ENCODE measurements at places on chromosomes 1 and 21. TPM values are rescaled to one million over a fixed set of nuclear protein-coding genes. Genes with fewer than 3 reads are reported as not detected.

DNA sequence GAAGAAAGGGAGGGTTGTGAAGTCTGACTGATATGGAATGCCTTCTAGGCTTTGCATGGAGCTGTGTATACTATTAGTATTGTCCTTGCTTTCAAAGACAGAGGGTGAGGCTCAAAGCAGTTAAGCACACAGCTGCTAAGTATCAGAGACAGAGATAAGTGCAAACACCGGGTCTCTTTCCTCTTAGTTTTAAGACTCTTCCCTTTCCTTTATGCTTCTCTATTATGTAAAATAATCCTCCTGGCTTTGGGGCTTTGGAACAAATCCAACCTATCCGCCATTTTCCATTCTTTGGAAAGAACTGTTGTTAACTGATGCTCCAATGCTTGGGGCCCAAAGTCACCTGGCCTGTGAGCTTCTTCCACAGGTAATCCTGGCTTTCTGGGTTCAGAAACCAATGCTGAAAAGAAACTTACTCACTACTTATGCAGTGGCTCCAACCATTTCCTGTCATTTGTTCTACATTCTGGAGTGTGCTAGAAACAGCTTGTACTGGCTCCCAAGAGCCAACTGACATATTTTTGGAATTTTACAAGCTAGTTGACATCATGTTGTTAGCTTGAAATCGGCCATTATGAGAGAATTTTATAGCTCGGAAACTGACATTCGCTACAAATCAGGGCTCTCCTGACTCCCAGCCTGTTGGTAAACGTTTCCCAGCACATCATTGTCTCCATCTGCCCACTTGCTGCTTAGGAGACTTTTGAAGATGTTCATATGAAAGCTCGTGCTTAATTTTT lies 67.5 kb downstream of the DNTTIP2 start:
- no peaks in the 10 kb centered on the region for H3K36me3 ChIP-seq
- H3K4me1 ChIP-seq, result peaks cover 11% of the 10 kb centered on the region
- H3K27ac ChIP-seq, result no peak overlapping the region
- no peaks in the 10 kb centered on the region for H3K27me3 ChIP-seq
- DNase-seq, result no peak

DNA sequence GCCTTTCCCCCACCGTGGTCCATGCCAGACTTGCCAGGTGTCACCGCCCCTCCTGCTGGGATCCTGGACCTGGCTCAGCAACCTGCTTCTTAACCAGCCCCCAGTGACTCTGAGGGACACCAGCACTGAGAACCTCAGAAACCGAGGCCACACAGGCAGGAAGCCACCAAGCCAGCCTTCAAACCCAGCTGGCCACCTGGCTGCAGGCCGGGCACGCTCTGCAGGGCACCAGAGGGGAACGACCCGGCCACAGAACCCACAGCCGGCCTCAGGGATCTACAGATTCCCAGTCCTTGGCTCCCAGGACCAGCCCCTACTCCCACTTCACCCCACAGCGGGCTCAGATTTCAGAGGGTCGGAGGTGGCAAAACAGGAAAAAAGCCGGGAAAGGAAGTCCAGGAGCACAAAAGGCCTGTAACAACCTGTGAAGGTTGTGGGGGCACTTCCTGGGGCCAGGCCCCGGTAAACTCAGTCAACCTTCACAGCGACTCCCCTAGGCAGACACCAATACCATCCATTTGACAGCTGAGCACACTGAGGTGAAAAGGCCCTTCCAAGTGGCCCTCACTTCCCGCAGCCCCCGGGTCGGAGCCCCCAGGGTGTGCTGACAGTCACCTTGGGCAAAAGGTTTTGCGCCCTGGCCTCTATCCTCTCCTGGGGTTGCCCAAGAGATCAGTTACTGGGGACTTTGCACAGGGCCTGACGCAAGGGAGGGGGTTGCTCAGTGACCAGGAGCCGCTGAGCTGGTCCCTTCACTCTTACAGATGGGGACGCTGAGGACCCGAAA lies 14.1 kb downstream of the RUNX3 start:
- no peaks in the 10 kb centered on the region for H3K4me1 ChIP-seq
- no peak for DNase-seq
- H3K27ac ChIP-seq, result no peak overlapping the region
- H3K27me3 ChIP-seq, result peaks cover 43% of the 10 kb centered on the region
- no peak overlapping the region for H3K4me3 ChIP-seq
- no peaks in the 10 kb centered on the region for H3K36me3 ChIP-seq

GRCh38 chr1:188188317-188188716 lies 1359.6 kb downstream of the PLA2G4A start:
- H3K4me1 ChIP-seq, result no peaks in the 10 kb centered on the region
- no peaks in the 10 kb centered on the region for H3K27me3 ChIP-seq
- DNase-seq, result no peak
- H3K4me3 ChIP-seq, result no peak overlapping the region
- H3K36me3 ChIP-seq, result no peaks in the 10 kb centered on the region

- H3K27ac ChIP-seq, result no peak overlapping the region
- peaks cover 5% of the 10 kb centered on the region for H3K36me3 ChIP-seq
- no peak overlapping the region for H3K4me3 ChIP-seq
- H3K27me3 ChIP-seq, result no peaks in the 10 kb centered on the region
- H3K4me1 ChIP-seq, result peaks cover 45% of the 10 kb centered on the region
Measured at GRCh38 chr1:225610539-225610938, 42.4 kb downstream of the ENAH start.

The PTGFR gene
- total RNA-seq, result 0.37 TPM

DNA sequence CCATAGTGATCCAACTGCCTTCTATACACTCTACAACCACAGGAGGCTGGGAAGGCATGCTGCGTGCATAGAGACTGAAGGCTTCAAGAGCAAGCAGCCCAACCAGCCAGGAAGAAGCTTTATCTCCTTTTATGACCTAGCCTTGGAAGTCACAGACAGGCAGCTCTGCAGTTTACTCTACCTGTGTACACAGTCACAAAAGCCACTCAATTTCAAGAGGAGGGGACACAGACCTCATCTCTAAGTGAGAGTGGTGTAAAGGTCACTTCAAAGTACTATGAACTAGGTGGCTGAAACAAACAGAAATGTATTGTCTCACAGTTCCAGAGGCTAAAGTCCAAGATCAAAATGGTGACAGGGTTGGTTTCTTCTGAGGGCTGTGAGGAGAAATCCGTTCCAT lies 69.6 kb upstream of the GJB5 start:
- no peak for DNase-seq
- H3K36me3 ChIP-seq, result no peaks in the 10 kb centered on the region
- peaks cover 37% of the 10 kb centered on the region for H3K4me1 ChIP-seq
- no peak overlapping the region for H3K27ac ChIP-seq
- H3K27me3 ChIP-seq, result no peaks in the 10 kb centered on the region
- no peak overlapping the region for H3K4me3 ChIP-seq

- no peak overlapping the region for H3K4me3 ChIP-seq
- H3K27ac ChIP-seq, result no peak overlapping the region
- DNase-seq, result no peak
- H3K27me3 ChIP-seq, result no peaks in the 10 kb centered on the region
- no peaks in the 10 kb centered on the region for H3K36me3 ChIP-seq
Measured at GRCh38 chr21:16606271-16606670, 876.5 kb downstream of the USP25 start.

The REG4 gene
- total RNA-seq, result not detected

The SIPA1L2 gene
- total RNA-seq, result 1.5 TPM

The PNRC2 gene
- total RNA-seq, result 59.0 TPM

- no peak overlapping the region for H3K27ac ChIP-seq
- H3K27me3 ChIP-seq, result peaks cover 23% of the 10 kb centered on the region
- no peaks in the 10 kb centered on the region for H3K4me1 ChIP-seq
- DNase-seq, result peak; percentile 40
- no peak overlapping the region for H3K4me3 ChIP-seq
- H3K36me3 ChIP-seq, result no peaks in the 10 kb centered on the region
Measured at GRCh38 chr1:30663596-30664091, 59.7 kb downstream of the MATN1 start.

GRCh38 chr21:35987475-35987874 lies 72.9 kb downstream of the SETD4 start:
- H3K27ac ChIP-seq, result no peak overlapping the region
- peaks cover 15% of the 10 kb centered on the region for H3K4me1 ChIP-seq
- no peaks in the 10 kb centered on the region for H3K36me3 ChIP-seq
- no peaks in the 10 kb centered on the region for H3K27me3 ChIP-seq
- DNase-seq, result no peak

The ACBD6 gene
- 73.6 TPM for total RNA-seq

DNA sequence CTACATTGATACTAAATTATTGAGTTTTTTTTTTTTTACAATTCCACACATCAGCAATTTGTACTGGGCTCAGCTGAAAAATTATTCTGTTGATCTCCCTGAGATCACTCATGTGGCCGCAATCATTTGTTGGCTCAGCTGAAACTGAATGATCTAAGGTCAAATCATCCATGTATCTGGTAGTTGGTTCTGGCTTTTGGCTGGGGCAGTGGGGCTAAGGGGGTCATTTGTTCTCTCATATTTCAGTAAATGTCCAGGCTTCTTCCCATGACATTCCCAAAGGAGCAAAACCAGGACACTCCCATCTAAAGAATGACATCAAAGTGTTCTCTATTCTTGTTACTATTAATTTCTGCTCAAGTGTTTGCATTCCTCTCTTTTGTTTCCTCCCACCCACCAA lies 806.7 kb upstream of the ADGRL2 start:
- H3K27ac ChIP-seq, result no peak overlapping the region
- H3K27me3 ChIP-seq, result no peaks in the 10 kb centered on the region
- H3K4me1 ChIP-seq, result peaks cover 15% of the 10 kb centered on the region
- no peak for DNase-seq
- H3K4me3 ChIP-seq, result no peak overlapping the region
- H3K36me3 ChIP-seq, result no peaks in the 10 kb centered on the region

The CFHR5 gene
- total RNA-seq, result not detected

GRCh38 chr1:17559615-17560419 lies 20.3 kb downstream of the ARHGEF10L start:
- no peaks in the 10 kb centered on the region for H3K27me3 ChIP-seq
- DNase-seq, result peak; percentile 61
- H3K27ac ChIP-seq, result peak overlapping the region; percentile 28
- H3K36me3 ChIP-seq, result peaks cover 16% of the 10 kb centered on the region

GRCh38 chr1:66274634-66275033 lies 259.3 kb upstream of the SGIP1 start:
- H3K27ac ChIP-seq, result no peak overlapping the region
- peaks cover 4% of the 10 kb centered on the region for H3K36me3 ChIP-seq
- H3K4me1 ChIP-seq, result peaks cover 38% of the 10 kb centered on the region
- no peak for DNase-seq

DNA sequence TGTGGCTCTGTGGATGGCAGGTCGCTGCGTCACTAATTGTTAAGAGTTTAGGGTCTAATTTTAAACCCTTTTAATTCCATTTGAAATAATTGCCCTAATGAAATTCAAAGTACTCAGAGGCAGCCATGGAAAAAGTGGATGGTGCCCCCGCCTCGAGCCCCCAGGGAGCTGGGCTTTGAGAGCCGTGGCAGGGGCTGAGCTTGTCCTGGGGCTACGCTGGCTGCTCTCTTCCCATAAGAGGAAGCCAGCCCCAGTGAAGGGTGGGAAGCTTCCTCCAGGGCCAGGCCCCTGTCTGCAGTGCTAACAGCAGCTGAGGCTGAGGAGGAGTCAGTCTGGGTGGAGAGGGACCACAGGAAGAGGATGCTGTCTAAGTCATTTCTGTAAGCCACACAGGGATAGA lies 315.0 kb upstream of the POU3F1 start:
- H3K27ac ChIP-seq, result no peak overlapping the region
- H3K4me1 ChIP-seq, result no peaks in the 10 kb centered on the region
- H3K27me3 ChIP-seq, result peaks cover 84% of the 10 kb centered on the region
- DNase-seq, result no peak

The SV2A gene
- total RNA-seq, result 0.32 TPM

DNA sequence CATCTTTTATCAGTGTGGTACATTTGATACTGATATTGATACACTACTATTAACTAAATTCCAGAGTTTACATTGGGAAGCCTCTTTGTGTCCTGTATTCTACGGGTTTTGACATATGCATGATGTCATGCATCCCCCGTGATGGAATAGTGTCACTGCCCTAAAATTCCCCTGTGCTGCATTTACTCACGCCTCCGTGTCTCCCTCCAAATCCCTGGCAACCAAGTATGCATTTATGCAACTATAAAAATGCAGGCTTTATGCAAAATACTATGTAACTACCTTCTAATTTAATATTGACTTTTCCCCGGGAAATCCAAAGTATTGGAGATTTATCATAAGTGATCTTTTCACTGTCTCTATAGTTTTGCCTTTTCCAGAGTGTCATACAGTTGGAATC lies 453.7 kb upstream of the RUNX1 start:
- H3K27me3 ChIP-seq, result no peaks in the 10 kb centered on the region
- no peaks in the 10 kb centered on the region for H3K36me3 ChIP-seq
- peaks cover 16% of the 10 kb centered on the region for H3K4me1 ChIP-seq
- H3K4me3 ChIP-seq, result no peak overlapping the region
- DNase-seq, result no peak
- H3K27ac ChIP-seq, result no peak overlapping the region

The UQCRHL gene
- 3.6 TPM for total RNA-seq

The SLFNL1 gene
- 0.52 TPM for total RNA-seq

DNA sequence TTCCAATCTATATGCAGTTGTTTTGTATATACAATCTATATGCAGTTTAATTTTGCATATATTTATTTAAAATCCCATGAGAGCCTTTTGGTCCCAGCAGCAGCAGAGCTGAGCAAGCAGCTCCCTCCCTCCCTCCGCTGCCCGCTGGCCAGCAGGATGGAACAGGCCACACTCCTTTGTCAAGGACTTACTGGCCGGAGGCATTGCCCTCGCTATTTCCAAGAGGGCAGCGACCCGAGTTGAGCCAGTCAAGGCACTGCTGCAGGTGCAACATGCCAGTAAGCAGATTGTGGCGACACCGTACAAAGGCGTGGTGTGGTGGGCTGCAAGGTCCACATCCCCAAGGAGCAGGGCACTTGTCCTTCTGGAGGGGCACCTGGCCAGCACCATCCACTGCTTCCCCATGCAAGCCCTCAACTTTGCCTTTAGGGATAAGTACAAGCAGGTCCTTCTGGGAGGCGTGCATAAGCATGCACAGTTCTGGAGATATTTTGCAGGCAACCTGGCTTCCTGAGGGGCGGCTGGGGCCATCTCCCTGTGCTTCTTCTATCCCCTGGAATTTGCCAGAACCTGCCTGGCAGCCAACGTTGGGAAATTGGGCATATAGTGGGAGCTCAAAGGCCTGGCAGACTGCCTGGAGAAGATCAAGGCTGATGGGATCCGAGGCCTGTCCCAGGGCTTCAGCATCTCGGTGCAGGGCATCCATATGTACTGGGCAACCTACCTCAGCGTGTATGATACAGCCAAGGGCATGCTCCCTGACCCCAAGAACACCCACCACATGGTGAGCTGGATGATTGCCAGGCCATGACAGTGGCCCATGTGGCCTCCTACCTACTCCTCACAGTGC lies 92.2 kb downstream of the OSBPL9 start:
- H3K27ac ChIP-seq, result no peak overlapping the region
- H3K4me3 ChIP-seq, result no peak overlapping the region

The KCNJ15 gene
- 34.8 TPM for total RNA-seq

The PODN gene
- total RNA-seq, result not detected

The BCL10 gene
- 57.7 TPM for total RNA-seq

The IPO13 gene
- total RNA-seq, result 24.2 TPM

- H3K36me3 ChIP-seq, result peaks cover 33% of the 10 kb centered on the region
- H3K4me3 ChIP-seq, result no peak overlapping the region
- peaks cover 24% of the 10 kb centered on the region for H3K4me1 ChIP-seq
- peak; percentile 60 for DNase-seq
- no peak overlapping the region for H3K27ac ChIP-seq
Measured at GRCh38 chr1:169102567-169102966, 3.9 kb upstream of the ATP1B1 start.

The LCE1E gene
- total RNA-seq, result not detected

The TRIM58 gene
- total RNA-seq, result not detected
